Coronary artery (tissue), 2 donors: ENCODE measurements at places on chromosomes 5 and 9.

DNA sequence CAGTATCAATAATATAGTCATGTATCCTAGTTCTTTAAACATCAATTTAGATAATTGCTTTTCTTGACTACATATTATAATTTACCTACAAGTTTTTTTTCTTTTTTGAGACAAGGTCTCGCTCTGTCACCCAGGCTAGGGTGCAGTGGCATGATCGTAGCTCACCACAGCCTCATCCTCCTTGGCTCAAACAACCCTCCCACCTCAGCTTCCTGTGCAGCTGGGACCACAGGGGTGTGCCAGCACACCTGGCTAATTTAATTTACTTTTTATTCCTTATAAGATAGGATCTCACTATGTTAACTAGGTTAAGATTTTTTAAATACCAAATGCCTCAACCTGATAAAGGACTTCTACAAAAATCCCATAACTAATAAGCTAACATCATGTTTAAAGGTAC lies 21.1 kb downstream of the UIMC1 start:
- DNase-seq, result no peak

- no peak for DNase-seq
Observed at GRCh38 chr5:79716839-79717238, 27.2 kb downstream of the CMYA5 start.

- DNase-seq, result no peak
Observed at GRCh38 chr5:102863764-102864560, 108.9 kb downstream of the PAM start.

DNA sequence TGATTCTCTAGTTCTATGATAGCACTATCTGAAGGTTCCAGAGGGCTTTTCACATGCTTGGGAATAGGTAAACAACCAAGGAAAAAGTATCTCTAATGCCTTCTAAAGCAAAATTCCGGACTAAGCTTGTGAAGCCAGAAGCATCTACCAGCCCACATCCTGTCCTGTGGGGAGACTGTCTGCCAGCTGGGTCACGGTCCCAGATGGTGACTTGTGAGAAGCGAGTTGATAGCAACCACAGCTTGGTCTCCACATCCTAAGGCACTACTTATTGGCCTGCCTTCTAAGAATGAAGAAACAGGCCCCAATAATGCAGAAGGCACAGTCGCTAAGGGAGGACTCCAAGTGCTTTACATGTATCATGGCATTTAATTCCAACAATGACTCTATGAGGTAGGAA lies 184.1 kb upstream of the ADRA1B start:
- DNase-seq, result no peak

DNA sequence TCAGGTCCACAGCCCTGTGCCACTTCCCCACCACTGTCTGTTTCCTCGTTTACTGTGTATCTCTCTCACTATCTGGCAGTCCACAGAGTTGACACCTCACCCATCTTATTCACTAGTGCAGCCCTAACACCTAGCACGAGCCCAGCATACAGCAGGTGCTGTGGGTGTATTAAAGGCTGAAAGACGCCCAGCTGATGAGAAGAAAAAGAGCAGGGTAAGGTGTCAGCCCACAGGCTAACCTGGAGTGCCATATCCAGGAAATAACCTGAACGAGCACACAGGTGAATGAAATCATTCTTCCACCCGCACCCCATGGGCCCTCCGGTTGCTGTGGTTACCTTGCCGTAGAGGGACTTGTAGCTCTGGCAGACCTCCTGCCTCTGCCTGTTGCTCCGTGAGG lies 18.6 kb downstream of the ANXA6 start:
- DNase-seq, result no peak

DNA sequence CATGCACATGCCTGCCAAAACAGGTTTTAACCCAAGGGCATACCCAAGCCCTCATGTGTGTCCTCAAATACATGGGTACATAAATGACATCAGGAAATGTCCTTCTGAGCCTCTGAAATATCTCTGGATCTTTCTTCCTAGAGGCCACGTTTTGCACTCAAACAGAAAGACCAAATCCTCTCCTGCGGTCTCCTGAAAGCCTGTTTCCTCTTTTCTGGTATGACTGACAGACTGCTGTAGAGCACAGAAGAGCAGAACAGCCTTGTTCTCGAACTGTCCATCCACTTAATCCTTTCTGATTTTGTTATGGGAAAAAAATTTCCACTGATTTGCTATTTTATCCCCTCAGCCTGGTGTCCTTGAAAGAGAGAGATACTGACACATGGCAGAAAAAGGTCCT lies 107.2 kb downstream of the ASTN2 start:
- DNase-seq, result no peak

DNA sequence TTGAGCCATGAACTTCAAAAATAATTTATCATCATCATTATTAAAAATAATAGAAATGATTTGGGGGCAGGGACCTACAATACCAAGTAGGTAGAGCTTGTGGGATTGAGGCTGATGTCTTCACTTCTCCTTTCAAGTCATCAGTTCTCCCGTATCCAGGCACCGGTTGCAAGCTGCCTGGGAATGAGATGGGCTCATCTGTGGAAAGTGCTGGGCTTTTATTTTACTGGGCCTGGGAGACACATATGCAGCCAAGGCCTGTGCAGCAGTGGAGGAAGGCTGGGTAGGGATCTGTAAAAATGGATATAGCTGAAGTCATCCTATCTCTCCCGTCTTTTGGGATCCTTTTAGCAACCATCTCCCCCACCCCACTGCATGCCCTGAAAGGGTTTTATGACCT lies 284.1 kb upstream of the CLINT1 start:
- no peak for DNase-seq

- no peak for DNase-seq
Observed at GRCh38 chr5:62680121-62680520, 101.5 kb downstream of the LRRC70 start.

DNA sequence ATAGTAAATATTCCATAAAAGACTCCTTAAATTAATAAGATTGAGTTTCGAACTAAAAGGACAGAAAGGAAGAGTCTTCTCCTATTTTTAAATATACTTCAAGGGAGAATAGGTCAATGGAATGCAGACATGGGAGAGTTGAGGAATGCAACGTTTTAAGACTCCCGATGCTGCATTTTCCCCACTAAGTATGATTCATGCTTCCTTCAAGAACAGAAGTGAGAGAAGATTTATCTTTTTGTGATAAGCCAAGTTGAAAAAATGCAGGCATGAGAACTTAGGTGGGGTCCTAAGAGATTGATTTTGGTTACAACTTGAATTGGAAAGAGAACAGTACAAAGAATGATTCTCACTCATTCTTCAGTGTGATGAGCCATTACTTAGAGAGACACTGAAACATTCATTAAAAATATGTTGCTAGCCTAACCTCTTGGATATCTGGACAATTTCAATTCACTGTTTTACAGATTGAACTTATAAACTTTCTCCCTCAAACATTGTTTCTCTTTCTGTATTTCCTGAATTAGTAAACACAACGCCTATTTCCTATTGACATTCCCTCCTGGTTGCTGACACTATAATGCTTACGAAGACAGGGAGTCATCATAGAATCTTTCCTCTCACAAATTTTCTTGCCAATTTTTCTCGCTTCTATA lies 1666.1 kb upstream of the WWC1 start:
- DNase-seq, result no peak

- no peak for DNase-seq
Observed at GRCh38 chr5:159257007-159257406, 6.1 kb upstream of the UBLCP1 start.

DNA sequence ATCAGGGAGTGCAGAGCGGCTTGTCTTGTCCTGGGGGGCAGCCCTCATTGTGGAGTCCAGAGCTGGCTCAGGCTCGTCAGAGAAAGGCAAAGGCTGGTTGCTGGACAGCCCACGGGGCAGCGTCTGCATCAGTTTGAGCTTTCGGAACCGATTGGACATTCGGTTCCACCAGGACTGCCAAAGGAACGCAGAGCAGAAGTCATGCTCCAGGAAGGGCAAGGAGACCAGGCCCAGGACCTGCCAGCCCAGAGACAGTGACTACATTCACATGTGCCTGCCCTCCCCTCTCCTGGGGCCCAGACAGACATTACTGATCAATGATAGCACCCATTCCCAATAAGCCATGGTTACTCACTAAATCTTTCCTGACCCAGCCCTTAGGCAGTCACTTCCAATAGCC lies 18.1 kb downstream of the ANKS6 start:
- DNase-seq, result no peak

GRCh38 chr5:150511578-150512367 lies 3.8 kb downstream of the NDST1 start:
- DNase-seq, result no peak

GRCh38 chr9:693201-694091 lies 148.1 kb upstream of the DMRT1 start:
- no peak for DNase-seq

GRCh38 chr9:131997779-131998178 lies 81.9 kb downstream of the MED27 start:
- DNase-seq, result no peak

DNA sequence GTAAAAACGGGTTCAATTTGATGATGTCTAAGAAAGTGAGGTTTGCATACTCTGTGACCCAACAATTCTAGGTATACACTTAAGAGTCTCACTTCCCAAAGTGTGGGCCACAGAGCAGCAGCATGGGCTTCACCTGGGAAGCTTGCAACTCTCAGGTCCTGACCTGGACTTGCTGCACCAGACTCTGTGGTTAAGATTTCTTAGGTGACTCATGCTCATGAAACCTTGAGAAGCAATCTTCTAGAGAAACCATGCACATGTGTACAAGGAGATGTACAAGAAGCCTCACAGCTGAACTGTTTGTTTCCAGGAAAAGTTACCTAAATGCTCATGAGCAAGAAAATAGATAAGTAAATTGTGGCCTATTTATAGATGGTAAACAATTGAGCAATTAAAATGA lies 30.0 kb downstream of the DNAJC21 start:
- no peak for DNase-seq

- no peak for DNase-seq
Observed at GRCh38 chr5:159642379-159642778, 273.9 kb upstream of the ADRA1B start.

GRCh38 chr5:119651486-119651885 lies 22.1 kb downstream of the FAM170A start:
- DNase-seq, result no peak

- no peak for DNase-seq
Observed at GRCh38 chr9:111622626-111623025, 8.5 kb upstream of the DNAJC25 start.
